ENCODE measurements at places on chromosomes 7 and 10. TPM values are rescaled to one million over a fixed set of nuclear protein-coding genes. Genes with fewer than 3 reads are reported as not detected.

DNA sequence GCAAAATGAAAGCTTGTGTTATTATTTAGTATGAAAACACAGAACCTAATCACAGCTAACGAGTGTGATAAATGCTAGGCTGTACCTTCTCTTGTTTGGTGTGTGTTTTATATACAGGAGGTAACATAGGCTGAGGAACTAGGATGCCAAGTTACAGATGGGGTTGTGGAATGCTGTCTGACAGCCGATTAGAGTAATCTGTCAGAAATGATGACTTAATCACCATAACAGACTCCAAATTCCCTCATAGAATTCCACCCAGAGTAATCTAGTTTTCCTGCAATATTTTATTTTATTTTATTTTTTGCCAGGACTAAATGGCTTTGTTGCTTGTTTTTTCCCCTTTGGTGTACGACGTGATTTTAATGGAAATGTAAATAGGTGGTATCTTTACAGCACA is 221.2 kb downstream of the CELF2 start:
- no peak for DNase-seq

- DNase-seq, result peak; percentile 57
Measured at GRCh38 chr7:2248984-2249694, 7.1 kb downstream of the NUDT1 start.

DNA sequence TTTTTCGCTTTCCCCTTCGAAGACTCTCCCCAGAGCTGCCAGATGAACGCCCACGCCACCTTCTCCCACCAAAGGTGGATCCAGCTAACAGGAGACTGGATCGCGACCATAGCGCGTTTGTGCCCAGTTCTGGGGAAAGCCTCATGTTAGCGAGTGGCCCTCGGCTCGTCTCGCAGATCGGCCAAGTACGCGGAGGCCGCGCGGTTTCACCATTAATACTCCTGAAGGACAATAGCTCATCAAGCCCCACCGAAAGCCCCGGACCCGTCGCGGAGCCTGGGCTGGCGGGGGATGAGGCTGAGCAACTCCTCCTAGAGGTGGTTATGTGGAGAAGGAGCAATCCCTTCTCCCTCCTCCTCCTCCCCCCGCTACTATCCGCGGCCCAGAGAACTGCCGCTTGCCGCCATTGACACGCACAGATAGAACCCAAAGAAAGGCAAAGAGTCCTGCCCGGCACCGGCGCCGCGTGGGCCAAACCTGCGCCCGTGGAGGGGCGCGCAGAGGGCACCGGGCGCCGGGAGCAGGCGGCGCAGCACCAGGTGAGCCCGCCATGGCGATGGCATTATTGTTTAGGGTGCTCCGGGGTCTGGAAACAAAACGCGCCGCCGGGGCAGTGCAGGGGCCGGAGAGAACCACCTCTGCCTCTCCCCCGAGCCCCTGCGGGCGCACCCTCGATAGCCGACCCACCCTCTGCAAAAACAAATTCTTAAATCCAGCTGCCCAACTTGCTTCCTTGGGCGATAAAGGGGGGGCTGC is at the start of gene MACROH2A2:
Gene MACROH2A2 (plus strand): TSS at position 385 of the 756 bp plus-strand sequence. CDS start 22,813 bp downstream, outside the sequence.
- peak; percentile 58 for DNase-seq

- DNase-seq, result no peak
Measured at GRCh38 chr7:22499044-22499443, 944 bp downstream of the STEAP1B start.

DNA sequence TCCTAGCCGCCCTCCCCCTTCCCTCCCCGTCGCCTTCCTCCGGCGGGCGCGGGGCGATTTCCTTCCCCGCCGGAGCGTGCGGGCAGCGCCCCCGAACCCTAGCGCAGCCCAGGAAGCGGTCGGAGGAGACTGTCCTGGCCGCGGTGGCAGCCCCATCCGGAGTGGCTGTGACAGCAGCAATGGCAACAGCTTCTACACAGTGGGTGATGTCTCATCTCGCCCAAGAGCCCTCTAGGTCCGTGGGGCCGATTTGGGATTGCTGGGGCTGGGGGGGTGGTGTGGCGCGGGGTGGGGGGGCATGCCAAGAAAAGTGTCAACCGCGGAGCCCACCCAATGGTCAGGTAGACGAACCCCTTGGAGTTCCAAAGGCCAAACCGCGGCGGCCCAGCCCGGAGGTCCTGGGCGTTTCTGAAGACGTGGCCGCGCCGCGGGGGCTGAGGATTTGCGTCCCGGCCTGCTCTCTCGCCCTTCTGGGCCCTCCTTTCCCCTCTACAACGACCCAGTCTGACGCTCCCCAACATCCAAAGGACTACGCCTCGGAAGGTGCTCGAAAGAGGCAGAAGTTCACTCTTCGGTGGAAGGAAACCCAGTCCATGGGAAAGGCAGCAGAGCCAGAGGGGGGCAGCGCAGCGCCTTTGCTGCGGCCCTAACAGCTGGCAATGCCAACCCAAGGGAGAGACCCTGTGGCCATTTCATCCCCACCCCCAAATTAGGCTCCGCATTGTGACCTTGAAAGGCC is 603 bp upstream of the TWIST1 start:
- DNase-seq, result no peak

HOXA1 gene
- not detected for total RNA-seq

GRCh38 chr10:120727001-120727400 is 124.2 kb upstream of the WDR11 start:
- DNase-seq, result no peak

DNA sequence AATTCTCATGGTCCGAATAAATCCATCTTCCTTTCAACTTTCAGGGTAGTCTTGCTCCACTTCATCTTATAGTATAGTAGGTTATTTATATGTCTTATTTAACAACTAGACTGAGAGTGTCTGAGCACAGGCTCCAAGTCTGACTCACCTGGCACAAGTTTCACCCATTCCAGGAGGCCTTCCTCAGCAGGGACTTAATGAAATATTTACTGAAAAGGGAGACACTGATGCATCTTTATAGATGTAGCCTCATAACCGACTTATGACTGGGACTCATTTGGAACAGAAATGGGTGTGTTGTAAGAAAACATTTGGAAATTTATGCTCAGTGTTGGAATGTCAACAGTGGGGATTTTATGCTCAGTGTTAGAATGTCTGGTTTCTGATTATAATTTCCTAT is 59.9 kb downstream of the CH25H start:
- no peak for DNase-seq

Measured in left ventricle myocardium inferior (tissue), 1 donor.